Stimulated activated naive CD4-positive, alpha-beta T cell (primary cell): ENCODE measurements at places on chromosomes 7 and 10.

- DNase-seq = no peak
Measured at GRCh38 chr7:48637382-48637781, 287.0 kb upstream of the CDC14C start.

DNA sequence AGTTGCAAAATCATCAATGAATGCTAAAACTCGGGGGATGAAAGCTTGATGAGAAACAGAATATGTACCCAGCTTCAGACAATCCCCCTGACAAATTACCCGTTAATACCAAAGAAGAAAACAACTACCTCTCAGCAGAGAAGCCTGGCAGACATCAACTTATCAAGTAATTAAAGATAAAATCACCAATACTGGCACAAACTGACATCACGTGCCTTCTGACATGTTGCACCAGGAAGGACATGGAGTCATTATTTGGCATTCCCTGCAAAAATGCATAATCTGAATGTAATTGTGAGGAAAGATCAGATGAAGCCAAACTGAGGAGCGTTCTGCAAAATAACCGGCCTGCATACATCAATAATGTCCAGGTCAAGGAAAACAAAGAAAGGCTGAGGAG lies 7.7 kb downstream of the SLIT1 start:
- no peak for DNase-seq

- DNase-seq = no peak
Measured at GRCh38 chr7:138935465-138936011, 45.7 kb downstream of the KIAA1549 start.

GRCh38 chr10:73493781-73494180 lies 2.0 kb downstream of the PPP3CB start:
- no peak for DNase-seq

GRCh38 chr7:135843214-135843613 lies 94.6 kb upstream of the FAM180A start:
- DNase-seq = no peak

- DNase-seq = no peak
Measured at GRCh38 chr10:43899224-43899959, 250.7 kb upstream of the ZNF32 start.

DNA sequence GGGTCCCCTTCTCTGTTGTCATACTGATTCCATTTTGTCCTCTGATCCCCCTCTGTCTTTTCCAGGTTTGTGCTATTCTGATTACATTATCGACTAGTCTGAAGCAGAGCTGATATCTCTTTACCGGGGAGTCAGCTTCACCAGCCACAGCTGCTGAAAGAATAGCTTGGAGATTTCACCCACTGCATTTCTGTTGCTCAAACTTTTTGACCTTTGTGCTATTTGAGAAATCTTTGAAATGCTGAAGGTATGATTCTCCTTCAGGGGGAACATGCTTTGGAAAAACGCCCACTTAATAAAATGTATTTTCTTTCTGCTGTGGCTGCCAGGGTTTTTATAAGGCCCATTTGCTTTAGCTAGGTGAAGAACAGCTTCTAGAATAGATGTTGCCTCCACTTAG lies 197.8 kb upstream of the TCF7L2 start:
- no peak for DNase-seq

DNA sequence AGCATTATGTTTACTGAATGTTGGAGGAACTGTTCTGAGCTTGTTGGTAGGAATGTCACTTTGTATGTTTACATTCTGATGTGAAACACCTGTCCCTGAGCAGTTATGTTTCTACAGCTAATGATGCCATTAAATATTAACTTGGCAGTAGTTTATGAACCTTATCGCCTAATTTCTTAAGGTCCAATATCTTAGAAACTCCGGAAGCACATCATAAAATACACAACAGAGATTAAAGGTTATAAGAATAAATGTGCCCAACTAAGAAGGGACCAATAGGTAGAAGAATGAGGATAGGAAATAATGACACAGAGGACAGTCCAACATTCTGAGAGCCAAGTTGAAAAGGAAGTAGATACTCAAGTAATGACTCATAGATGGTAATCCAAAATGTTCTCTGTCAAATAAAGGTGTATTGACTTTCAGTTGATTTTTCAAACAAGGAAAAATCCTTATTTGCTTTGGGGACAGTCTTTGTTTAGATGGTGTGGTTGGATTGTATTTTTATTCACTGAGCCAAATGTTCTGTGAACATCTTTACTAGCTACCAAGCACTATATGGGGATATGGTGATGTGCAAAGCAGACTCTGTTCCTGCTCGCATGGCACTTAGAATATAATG lies 31.9 kb downstream of the LCOR start:
- DNase-seq = no peak

DNA sequence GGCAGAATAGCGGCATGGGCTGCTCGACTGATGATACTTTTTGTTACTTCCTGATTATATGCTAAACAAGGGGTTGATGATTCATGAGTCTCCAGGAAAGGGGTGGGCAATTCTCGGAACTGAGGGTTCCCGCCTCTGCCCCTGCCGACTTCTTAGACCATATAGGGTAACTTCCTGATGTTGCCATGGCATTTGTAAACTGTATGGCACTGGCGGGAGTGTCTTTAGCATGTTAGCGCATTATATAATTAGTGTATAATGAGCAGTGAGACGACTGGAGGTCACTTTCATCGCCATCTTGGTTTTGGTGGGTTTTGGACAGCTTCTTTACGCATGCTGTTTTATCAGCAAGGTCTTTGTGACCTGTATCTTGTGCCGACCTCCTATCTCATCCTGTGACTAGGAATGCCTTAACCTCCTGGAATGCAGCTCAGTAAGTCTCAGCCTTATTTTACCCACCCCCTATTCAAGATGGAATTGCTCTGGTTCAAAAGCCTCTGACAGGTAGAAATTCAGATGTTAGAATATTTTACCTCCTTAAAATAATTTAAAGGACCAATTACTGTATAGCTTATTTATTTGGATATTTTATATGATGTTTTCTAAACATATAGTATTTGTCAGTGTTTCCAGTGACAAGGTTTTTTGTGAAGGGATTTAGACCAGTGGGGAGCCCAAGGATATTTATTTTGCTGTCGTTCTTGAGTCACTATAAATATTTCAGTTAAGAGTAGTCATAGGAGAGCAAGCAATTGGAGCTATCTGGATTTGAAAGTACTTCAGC lies 90.1 kb upstream of the PIK3CG start:
- DNase-seq = no peak

DNA sequence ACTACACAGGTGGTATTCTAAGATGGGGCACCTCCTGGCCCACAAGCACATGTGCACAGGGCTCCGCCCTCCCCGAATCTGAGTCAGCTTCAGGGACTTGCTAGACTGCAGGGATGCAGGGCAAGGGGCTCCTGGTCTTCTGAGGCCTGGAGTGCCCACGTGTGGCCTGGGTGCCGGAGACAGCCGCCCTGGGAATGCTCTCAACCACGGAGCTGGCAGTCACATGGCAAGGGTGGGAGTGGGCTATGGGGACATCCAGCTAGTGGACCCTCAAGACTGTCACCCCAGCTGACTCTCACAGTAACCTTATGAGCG lies 42.7 kb downstream of the CFAP46 start:
- no peak for DNase-seq

- DNase-seq = no peak
Measured at GRCh38 chr10:25573316-25573715, 360.7 kb upstream of the MYO3A start.

GRCh38 chr10:112915590-112916572 lies 34.2 kb upstream of the TCF7L2 start:
- DNase-seq = no peak

DNA sequence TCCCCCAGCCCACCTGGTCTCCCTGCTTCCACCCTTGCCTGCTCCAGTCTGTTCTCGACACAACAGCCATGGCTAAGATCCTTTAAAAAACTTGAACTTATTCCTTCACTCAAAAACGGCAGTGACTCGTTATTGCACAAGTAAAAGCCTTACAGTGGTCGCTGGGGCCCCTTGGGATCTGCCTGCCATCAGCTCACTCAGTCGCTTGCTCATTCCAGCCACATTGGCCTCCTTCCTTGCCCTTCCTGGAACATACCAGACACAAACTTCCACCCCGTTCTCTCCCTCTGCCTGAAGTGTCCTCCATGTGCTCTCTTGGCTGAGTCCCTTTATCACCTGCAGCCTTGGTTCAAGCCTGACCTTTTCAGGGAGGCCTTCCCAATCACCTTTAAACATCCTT lies 4.7 kb downstream of the CCNY start:
- no peak for DNase-seq

GRCh38 chr10:129274748-129275474 lies 192.1 kb upstream of the MGMT start:
- no peak for DNase-seq

DNA sequence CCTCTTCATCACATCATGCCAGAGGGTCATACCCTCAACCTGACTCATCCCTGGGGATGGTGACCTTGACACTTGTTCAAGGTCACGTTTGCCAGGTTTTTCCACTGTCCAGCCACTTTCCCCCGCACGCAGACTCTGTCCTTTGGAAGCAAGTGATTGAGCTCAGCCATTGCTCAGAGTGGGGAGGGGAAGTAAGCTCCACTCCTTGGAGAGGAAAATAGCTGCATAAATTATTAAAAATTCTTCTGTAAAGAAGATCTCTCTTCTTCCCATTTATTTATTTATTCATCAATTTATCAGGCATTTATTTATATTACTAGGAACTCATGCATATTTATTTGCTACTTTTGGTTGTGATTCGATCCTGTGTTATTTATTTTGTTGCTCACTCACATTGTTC lies 88.0 kb downstream of the GLRX3 start:
- DNase-seq = no peak

- no peak for DNase-seq
Measured at GRCh38 chr10:50392966-50393718, 141.8 kb upstream of the ASAH2 start.

GRCh38 chr7:102004229-102004628 lies 186.8 kb downstream of the CUX1 start:
- no peak for DNase-seq

DNA sequence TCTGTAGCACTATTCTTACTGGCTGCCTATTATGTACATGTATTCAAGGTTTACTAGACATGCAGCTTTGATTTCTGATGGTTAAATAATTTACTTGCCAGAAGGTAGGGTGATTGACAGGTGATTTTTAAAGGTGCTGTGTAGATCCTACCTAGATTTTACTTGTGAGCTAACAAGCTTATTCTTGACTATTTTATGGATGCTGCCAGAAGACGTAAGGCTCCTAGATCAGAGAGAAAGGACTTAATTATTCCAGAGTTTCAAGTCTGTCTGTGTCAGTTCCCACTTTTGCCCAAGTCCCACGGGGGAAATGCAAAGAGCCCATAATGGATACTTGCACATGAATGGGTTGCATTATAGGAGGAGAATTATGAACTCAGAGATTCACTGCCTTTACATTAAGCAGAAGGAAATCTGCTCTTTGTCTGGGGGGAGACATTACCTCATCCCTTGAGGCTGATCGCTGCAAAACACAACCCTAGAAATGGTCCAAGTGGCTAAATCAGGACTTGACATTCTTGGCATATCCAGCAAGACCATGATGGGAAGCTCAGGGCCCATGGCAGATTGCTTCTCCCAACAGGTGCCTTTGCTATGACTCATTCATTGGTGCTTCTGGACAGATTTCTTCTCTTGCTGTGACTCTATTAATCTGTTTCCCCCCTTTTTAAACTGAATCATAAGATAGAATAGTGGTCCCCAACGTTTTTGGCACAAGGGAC lies 32.1 kb downstream of the GPR158 start:
- DNase-seq = no peak

DNA sequence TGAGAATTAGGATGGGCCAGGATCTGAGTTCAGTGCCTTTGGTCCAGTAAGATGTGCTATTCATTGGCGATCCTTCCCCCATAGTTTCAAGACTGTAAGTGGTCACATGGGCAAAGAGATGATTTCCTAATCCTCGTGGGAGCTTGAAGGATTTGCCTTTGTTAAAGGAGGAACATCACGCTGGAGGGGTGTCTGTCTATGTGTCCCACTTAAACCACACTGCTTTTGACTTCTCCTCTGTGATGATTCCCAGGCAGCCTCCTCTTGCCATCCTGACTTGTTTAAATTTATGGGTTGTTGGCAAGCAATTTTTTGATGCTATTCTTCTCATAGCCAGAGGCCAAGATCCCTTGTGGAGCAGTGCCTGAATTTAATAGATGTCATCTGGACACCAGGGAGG lies 154.0 kb downstream of the TCF7L2 start:
- DNase-seq = no peak

GRCh38 chr10:69742928-69743602 lies 58.6 kb upstream of the COL13A1 start:
- no peak for DNase-seq

DNA sequence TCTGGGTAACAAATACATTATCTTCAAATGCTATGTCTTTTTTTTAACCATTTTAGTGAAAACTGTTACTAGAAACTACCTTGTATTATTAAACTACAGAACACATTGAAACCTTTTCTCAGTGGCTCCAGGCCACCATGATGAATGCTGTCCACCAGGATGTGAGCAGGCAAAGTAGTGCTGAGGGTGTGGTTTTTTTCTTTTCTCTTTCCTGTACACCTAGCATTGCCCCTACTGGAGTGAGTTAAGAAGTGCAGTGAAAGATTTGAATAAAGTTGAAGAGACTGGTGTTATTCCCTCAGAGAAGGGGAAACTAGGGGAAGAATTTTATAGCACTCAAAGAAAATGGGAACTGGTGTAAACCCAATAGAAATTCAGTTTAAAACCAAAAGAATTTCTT lies 120.0 kb upstream of the SAMD8 start:
- no peak for DNase-seq
